ENCODE measurements at places on chromosomes 11 and 22. TPM values are rescaled to one million over a fixed set of nuclear protein-coding genes. Genes with fewer than 3 reads are reported as not detected.
A peak's percentile ranks its signal among the peaks of the same experiment; 100 is the strongest.

Gene FOLR2
- not detected for total RNA-seq

Gene C11orf91
- not detected for total RNA-seq

DNA sequence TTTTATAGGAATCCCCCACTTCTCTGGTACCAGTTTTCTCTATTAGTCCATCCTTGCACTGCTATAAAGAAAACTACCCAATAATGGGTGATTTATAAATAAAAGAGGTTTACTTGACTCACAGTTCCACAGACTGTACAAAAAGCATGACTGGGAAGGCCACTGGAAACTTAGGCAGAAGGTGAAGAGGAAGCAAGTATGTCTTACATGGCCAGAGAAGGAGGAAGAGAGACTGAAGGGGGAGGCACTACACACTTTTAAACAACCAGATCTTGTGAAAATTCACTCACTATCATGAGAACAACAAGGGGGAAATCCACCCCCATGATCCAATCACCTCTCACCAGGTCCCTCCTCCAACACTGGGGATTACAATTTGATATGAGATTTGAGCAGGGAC lies 68.9 kb upstream of the GNAZ start:
- H3K27ac ChIP-seq: no peak overlapping the region
- no peaks in the 10 kb centered on the region for H3K36me3 ChIP-seq
- DNase-seq: no peak
- H3K27me3 ChIP-seq: no peaks in the 10 kb centered on the region
- no peak overlapping the region for H3K4me3 ChIP-seq
- no peaks in the 10 kb centered on the region for H3K4me1 ChIP-seq

DNA sequence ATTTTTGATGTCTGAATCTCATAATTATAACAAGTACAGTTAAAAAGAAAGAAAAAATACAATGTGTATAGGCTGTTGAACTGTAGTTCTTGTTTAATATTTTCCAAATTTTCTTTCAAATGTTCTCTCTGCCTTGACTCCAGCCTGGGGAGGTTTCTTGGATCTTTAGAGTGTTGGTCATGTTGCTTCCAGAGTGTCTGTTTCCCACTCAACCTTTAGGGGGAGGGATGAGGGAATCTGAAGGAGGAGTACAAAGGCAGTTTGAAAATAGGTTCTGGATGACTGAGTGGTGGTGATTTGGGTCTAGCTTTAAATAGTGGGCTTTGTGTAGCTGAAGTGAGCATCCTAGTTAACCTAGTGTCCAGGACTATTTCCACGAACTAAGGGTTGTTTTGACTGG lies 2.0 kb downstream of the CTNND1 start:
- DNase-seq: no peak
- H3K27me3 ChIP-seq: no peaks in the 10 kb centered on the region
- H3K27ac ChIP-seq: no peak overlapping the region
- peaks cover 17% of the 10 kb centered on the region for H3K36me3 ChIP-seq
- peak overlapping the region; percentile 93 for H3K4me3 ChIP-seq
- no peaks in the 10 kb centered on the region for H3K4me1 ChIP-seq

DNA sequence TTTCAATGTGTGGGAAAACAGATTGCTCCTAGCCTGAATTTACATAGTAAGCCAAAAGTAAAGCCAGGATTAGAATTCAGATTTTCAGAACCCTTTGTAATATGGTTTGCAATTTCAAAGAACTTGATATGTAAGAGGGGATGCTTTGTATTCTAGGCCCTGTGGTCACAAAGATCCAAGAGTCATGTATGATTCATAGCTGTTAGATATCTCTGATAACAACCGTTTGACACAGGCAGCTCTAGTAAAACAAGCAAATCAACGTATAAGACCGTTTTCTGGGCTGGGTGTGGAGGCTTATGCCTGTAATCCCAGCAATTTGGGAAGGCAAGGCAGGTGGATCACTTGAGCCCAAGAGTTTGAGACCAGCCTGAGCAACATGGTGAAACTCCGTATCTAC lies 79.6 kb downstream of the EMSY start:
- no peaks in the 10 kb centered on the region for H3K27me3 ChIP-seq
- peaks cover 37% of the 10 kb centered on the region for H3K36me3 ChIP-seq
- H3K27ac ChIP-seq: no peak overlapping the region
- no peak overlapping the region for H3K4me3 ChIP-seq
- H3K4me1 ChIP-seq: no peaks in the 10 kb centered on the region

Measured in H9 (cell line).